Kidney (tissue), 22 donors: ENCODE measurements at places on chromosomes 2 and 18. TPM values are rescaled to one million over a fixed set of nuclear protein-coding genes. Genes with fewer than 3 reads are reported as not detected.
A peak's percentile ranks its signal among the peaks of the same experiment; 100 is the strongest.

GRCh38 chr2:66849153-66849755, 414.3 kb downstream of the MEIS1 start:
- H3K27ac ChIP-seq = no peak overlapping the region
- H3K4me3 ChIP-seq = no peak overlapping the region
- no peaks in the 10 kb centered on the region for H3K4me1 ChIP-seq
- no peak for DNase-seq
- H3K27me3 ChIP-seq = no peaks in the 10 kb centered on the region

- H3K27me3 ChIP-seq = no peaks in the 10 kb centered on the region
- H3K4me1 ChIP-seq = peaks cover 47% of the 10 kb centered on the region
- peak overlapping the region; percentile 69 for H3K27ac ChIP-seq
- H3K4me3 ChIP-seq = no peak overlapping the region
- H3K36me3 ChIP-seq = no peaks in the 10 kb centered on the region
Observed at GRCh38 chr2:101124643-101125366, 26.4 kb downstream of the TBC1D8 start.

- no peaks in the 10 kb centered on the region for H3K36me3 ChIP-seq
- no peaks in the 10 kb centered on the region for H3K4me1 ChIP-seq
- H3K4me3 ChIP-seq = peak within 1 kb of the TSS; percentile 64
- peak; percentile 72 for DNase-seq
Observed at GRCh38 chr2:43676322-43677050, at the start of gene C1GALT1C1L. C1GALT1C1L (minus strand) TSS chr2:43676429; CDS start chr2:43676322, 107 bp downstream.

The ANKRD53 gene
- 1.3 TPM for total RNA-seq

- no peak overlapping the region for H3K4me3 ChIP-seq
- H3K27ac ChIP-seq = no peak overlapping the region
- no peaks in the 10 kb centered on the region for H3K36me3 ChIP-seq
- no peaks in the 10 kb centered on the region for H3K27me3 ChIP-seq
- H3K4me1 ChIP-seq = no peaks in the 10 kb centered on the region
Observed at GRCh38 chr2:19120941-19121750, 237.3 kb downstream of the OSR1 start.

DNA sequence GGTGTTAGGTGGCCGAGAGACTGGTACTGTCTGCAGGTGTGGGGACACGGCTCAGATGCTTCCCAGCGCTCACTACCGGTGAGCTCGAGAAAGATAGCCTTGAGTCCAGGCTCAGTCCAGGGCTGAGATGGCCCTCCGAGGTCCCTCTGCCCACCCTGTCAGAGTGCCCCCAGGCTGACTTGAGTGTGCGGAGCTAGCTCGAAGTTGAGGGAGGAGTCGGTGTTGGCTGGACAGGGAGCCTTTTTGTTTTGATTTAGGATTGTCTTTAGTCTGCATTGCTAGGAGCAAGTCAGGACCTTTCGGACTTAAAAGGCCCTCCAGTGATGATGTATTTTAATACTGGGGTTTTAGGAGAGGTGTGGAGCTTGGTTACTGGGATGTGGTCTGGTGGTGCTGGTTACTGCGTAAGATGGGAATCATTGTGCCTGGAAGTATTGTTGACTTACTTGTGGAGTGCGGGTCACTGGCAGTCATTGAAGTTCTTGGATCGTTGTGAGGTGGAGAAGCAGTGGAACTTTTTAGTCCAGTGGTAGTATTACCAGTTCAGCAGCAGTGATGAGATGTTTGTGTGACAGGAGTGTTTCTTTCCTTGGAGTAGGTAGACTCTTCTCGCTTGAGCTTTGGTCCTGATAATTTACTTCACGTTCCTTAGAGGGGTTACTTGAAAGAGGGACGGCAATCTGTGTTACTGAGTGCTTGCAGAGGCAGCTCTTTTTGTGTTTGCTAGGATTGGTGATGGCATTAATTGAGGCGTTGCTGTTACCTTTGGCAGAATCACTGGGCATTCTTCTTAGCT, 633 bp downstream of the KIAA1328 start:
- H3K4me3 ChIP-seq = peak overlapping the region; percentile 70
- peaks cover 2% of the 10 kb centered on the region for H3K4me1 ChIP-seq
- H3K27me3 ChIP-seq = no peaks in the 10 kb centered on the region
- DNase-seq = no peak
- H3K36me3 ChIP-seq = no peaks in the 10 kb centered on the region

DNA sequence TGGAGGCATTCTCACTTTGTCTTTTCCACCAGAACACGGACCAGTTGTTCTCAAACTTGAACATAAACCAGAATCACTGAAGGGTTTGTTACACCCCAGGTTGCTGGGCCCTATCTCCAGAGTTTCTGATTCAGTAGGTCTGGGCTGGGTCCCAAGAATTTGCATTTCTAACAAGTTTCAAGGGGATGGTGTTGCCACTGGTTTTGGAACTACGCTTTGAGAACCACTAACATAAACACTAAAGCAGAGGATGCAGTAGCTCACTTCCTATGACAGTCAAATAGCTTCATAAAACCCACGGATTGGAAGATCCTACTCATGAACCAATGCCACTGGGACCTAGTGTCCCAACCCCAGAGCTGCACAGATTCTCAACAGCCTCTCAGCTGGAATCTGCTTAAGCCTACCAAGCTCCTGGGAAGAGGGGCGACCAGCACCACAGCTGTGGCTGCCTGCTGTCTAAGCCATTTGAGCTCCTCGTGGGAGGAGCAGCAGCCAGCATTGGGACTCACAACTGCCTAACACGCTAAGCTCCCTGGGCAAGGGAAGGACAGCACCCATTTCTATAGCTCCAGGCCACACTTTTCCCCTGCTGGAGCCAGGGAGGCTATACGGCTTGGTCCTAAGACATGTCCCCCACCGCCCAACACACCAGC, 62.5 kb downstream of the C1D start:
- H3K27ac ChIP-seq = no peak overlapping the region
- no peaks in the 10 kb centered on the region for H3K4me1 ChIP-seq
- H3K27me3 ChIP-seq = no peaks in the 10 kb centered on the region
- H3K36me3 ChIP-seq = no peaks in the 10 kb centered on the region
- no peak overlapping the region for H3K4me3 ChIP-seq

GRCh38 chr2:73993376-73993775, 8.7 kb downstream of the TET3 start:
- peaks cover 4% of the 10 kb centered on the region for H3K36me3 ChIP-seq
- H3K4me1 ChIP-seq = peaks cover 2% of the 10 kb centered on the region
- no peaks in the 10 kb centered on the region for H3K27me3 ChIP-seq
- DNase-seq = no peak

The MDH1 gene
- 147 TPM for total RNA-seq

The EFHD1 gene
- total RNA-seq = 129 TPM

DNA sequence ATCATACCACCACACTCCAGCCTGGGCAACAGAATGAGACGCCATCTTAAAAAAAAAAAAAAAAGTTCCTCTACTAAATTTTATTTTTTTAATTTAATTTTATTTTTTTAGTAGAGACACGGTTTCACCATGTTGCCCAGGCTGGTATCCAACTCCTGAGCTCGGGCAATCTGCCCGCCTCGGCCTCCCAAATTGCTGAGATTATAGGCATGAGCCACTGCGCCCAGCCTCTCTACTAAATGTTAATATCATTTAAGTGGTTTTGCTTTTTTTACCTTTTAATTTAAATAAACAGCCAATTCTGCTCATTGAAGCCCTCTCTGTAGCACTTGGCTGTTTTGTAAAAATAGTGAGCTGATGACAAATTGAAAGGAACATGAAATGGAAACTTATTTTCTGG, 9.2 kb downstream of the RAB17 start:
- H3K27me3 ChIP-seq = no peaks in the 10 kb centered on the region
- no peak overlapping the region for H3K27ac ChIP-seq
- peaks cover 7% of the 10 kb centered on the region for H3K4me1 ChIP-seq
- peaks cover 12% of the 10 kb centered on the region for H3K36me3 ChIP-seq

DNA sequence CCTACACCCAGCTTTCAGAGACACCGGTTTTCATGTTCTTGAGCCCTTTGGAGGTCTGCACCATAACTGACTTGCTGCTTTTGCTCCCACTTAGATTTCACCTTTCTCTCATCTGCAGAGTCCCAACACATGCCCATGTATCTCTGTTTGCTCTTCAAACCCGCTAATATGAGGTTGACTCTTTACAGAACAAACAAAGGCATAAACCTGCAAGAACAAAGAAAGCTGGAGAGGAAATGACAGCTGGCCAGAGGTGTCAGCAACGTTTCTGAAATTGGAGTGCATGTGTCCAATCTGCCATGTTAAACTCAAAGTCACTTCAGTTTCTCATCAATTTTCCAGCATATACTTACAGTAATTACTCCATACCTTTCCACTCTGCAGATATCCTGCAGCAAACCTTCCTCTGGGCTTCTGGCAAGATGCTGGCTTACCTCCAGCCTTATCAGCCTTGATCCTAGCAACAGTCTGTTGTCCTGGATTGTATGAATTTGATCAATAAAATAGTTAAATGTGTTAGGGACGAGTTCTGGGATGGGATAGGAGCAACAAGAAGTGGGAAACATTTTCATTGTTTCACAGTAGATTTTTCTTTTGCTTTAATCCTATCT, 157.4 kb downstream of the FHOD3 start:
- H3K36me3 ChIP-seq = no peaks in the 10 kb centered on the region
- no peaks in the 10 kb centered on the region for H3K27me3 ChIP-seq
- no peaks in the 10 kb centered on the region for H3K4me1 ChIP-seq
- H3K4me3 ChIP-seq = no peak overlapping the region
